ENCODE measurements at places on chromosomes 13 and 19.

GRCh38 chr13:60118696-60119400, 44.9 kb downstream of the DIAPH3 start:
- no peak for DNase-seq

- no peak for DNase-seq
These were observed 504.8 kb upstream of the SLITRK5 start for GRCh38 chr13:87166348-87166747.

- DNase-seq, result no peak
These were observed 30.8 kb upstream of the AKT2 start for GRCh38 chr19:40315812-40316470.

GRCh38 chr13:46478651-46479050, 74.3 kb upstream of the LRCH1 start:
- DNase-seq, result no peak

DNA sequence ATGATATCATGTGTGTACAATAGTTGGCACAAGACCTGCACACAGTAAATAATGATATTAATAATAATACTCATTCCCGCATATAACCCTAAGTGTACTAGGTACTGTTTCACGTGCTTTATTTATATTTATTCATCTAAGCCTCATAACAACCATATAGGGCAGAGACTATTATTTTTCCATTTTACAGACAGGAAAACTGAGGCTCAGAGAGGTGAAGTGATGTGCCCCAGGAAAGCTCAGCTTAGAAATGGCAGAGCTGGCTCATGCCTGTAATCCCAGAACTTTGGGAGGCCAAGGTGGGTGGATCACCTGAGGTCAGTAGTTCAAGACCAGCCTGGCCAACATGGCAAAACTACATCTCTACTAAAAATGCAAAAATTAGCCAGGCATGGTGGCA, 13.6 kb downstream of the ACP7 start:
- DNase-seq, result no peak

DNA sequence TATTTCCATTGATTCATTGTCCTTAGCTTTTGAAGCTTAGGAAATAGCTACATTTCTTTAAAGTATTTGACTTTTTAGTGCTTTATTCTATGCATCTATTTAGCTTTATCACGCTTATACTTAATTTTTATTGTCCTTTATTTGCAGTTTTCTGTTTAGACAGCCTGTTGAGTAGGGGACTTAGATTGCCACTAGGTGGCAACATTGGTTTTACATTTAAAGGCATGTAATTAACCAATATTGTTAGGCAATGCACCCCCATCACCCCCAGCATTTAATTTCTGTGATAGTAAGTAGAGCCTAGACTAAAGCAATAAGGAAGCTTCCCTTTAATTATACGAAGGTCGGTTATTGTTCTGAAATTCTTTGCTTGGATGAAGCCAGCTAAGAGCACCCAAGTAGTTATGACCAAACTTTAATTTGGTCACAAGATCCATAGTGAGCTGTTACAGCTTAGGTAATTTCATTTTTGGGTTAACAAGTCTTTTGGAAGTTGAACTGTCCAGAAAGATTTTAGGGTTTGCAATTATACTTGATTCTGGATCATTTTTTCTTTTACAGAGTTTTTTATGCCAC, 36.5 kb downstream of the B3GLCT start:
- no peak for DNase-seq

DNA sequence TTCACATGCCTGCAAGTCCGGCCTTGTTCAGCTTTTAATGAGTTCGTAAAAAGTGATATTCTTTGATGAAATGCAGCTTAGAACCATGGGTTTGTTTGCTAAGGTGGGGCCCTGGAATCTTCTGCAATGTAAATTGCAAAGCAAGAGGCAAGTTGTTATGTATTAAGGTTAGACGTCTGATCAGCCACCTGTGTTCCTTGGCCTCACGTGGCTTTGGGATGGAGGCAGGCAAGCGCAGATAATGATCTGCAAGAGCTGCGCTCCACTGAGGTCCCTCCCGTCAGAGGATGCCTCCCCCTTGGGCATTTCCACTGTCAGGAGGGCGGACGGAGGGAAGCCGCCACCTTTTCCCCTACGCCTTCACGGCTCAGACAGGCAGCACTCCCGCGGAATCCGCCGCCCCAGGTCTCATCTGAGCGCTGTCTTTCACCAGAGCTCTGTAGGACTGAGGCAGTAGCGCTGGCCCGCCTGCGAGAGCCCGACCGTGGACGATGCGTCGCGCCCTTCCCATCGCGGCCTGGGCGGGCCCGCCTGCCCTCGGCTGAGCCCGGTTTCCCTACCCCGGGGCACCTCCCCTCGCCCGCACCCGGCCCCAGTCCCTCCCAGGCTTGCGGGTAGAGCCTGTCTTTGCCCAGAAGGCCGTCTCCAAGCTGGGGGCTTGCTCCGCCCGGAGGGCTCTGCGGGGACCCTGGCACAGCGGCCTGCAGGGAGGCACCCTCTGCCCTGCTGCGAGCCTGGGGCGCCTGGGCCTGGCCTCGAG, 110.9 kb downstream of the CRYL1 start:
- DNase-seq, result no peak

Measured in stimulated activated CD4-positive, alpha-beta T cell treated with anti-CD3 and anti-CD28 coated beads, Interleukin-12 subunit alpha, Interleukin-12 subunit beta, amount 100 ng/mL, for 24 hours (primary cell).